ENCODE measurements at places on chromosomes 7 and 10. TPM values are rescaled to one million over a fixed set of nuclear protein-coding genes. Genes with fewer than 3 reads are reported as not detected.

DNA sequence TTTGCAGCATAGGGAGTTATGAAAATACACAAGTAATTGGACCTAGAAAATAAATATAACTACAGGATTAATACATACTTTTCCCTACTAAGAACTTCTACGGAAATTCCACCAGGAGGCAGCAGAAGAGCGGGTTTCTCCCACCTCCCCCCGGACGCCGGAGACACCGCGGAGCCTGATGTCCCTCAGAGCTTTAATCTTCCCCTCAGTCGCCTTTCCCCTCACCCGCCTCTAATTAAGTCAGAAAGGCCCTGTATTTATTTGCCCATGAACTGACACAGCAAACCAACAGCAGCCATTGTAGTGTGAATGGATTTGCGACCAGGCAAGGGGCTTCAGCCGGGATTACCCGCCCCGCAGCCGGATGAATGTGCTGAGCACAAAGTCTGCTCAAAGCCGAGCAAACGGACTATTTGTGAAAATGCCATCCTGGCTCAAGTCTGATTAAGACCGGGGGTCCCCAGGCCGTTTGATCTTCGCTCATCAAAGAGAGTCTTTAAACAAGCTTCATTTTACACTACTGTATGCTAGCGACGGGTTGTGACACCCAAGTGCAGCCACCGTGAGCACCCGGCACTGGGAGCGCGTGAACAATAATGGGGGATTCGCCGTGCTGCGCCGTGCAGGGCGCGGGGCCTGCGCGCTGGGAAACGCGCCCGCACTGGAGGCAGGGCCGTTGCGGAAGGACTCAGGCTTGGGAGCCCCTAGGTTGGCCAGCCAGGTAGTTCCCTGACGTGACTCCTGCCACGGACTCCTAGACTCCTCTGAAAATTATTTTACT is 5.6 kb upstream of the DKK1 start:
- DNase-seq: peak; percentile 71

GRCh38 chr7:150451097-150451793 is 815 bp downstream of the GIMAP8 start:
- no peak for DNase-seq

DNA sequence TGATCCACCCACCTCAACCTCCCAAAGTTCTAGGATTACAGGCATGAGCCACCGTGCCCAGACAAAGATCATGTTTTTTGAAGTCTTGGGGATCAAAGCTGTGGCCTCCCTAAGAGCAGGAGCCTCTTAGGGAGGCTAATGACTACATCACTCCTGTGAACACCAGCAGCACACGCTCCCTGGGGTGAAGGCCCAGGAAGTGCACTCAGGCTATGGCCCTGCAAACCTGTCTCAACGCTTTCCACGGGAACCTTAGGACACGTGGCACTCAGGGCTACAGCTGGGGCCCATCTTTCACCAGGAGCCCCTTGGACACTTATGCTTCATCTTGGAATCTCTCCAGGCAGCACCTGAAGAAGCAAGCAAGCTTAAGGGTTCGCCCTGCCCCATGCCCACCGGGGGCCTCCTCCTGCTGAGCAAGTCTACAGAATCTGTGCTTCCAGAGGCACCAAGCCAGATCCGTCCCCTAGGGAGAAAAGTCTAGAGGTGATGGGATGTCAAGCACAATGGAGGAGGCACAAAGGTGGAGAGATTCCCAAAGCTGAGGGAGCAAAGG is 18.4 kb downstream of the VSTM4 start:
- DNase-seq: peak; percentile 33

GRCh38 chr10:60542657-60543056 is 153.0 kb upstream of the ANK3 start:
- no peak for DNase-seq

DNA sequence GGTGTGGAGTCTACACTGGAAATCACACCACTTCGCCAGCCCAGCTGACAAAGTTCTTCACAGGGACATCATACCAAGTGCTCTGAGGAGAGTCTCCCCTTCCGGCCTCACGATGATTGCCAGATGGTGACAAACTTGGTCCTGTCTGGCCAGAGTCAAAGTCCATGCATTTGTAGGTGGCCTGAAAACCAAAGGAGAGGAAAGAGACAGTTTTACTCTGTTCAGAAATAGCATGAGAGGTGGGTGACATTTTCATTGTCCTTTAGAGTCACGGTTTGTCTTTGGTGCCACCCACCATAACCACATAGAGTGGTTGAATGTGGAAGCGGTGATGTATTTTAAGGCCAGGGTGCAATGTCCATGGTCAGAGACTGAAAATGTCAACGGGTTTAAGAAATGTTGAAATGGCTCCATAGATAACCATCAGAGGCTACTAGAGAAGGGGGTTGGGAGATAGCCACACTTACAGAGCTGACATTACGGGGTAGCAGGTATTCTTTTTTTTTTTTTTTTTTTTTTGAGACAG is 33.0 kb downstream of the BTBD16 start:
- DNase-seq: no peak

DNA sequence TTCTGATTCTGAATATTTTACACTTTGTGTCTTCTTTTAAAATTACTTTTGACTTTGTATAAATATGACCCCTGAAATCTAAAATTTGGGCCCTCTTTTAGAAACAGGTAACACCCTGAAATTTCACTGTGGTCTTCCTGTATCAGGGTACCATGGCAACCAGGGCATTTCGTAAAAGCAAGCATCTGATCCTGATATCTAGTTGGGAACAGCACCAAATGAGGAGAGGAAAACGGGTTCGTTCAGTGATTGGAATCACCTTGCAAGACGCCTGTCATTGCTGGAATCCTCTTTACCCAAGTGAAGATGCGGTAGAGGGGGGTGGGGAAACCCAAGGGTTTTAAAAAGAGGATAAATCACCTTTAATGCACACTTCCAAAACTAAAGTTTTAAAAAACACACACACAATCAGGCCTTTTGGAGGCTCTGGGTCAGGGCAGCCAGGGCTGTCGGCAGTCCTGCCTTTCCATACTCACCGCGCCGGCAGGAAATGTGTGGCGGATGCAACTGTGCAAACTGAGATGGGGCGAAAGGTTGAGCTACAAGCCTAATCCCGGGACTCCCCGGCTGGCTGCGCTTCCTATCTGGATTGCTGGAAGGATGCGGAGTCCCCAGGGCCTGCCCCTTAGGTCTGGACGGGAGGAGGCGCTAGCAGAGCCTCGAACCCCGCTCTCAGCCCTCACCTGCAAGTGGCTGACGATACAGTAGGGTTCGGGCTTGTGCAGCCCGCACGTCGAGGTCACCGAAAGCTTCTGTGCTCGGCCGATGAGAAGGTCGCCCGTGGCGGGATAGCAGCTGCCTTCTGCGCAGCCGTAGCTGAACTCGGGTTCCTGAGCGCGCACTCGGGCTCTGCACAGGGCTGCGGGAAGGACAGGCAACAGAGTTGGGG is 1.8 kb downstream of the LAMB1 start:
- peak; percentile 66 for DNase-seq

DNA sequence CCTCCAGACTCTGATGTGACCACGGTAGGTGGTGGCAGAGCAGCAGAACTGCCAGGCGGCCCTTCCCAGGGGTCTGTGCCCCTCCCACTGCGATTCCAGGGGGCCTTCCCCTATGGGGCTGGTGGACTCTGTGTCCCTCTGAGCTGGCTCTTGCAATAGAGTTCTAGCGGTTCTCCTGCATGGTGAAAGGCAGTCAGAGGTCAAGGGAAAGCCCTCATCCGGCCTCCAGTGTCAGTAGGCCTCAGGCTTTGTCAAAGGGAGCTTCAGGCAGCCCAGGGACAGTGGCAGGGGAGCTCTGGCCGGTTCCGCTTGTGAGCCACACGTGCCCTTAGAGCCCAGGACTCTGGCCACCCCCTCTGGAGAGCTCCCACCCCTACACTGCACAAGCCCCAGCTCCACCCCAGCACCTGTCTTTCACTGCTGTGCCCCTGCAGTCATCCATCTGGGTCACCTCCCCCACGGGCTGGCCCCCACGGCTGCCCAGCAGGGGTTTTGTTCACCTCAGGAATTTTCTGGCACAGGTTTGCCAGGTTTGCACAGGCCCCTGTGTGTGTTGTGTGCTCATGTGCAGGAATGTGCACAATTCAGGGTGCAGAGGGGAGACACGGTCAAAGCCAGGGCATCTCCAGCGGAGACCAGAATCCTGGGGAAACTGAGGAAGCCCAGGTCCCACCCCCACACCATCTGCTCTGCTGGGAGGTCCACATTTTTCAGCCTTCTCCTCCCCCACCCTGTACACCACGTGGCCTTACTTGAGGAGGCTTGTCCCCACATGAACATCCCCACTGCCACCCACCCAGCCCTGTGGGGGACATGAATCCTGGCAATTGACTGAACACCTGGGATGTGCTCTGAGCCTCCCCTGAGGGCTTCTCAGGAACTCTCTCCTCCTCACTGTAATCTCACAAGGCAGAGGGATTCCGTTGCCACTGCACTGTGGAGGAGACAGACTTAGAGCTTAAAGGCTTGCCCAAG is 23.8 kb downstream of the C10orf105 start:
- peak; percentile 72 for DNase-seq

- DNase-seq: no peak
These were observed 182.8 kb downstream of the ARHGAP12 start for GRCh38 chr10:31745612-31746376.

DNA sequence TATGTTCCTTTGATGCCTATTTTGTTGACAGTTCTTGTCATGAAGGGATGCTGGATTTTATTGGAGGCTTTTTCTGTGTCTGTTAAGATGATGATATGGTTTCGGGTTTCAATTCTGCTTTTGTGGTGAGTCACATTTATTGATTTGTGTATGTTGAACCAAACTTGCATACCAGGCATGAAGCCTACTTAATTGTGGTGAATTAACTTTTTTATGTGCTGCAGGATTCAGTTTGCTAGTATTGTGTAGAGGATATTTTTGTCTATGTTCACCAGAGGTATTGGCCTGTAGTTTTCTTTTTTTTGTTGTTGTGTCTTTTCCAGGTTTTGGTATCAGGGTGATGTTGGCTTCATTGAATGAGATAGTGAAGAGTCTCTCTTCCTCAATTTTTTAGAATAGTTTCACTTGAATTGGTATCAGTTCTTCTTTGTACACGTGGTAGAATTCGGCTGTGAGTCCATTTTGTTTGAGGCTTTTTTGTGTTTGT is 345.9 kb downstream of the KIF20B start:
- DNase-seq: no peak

DNA sequence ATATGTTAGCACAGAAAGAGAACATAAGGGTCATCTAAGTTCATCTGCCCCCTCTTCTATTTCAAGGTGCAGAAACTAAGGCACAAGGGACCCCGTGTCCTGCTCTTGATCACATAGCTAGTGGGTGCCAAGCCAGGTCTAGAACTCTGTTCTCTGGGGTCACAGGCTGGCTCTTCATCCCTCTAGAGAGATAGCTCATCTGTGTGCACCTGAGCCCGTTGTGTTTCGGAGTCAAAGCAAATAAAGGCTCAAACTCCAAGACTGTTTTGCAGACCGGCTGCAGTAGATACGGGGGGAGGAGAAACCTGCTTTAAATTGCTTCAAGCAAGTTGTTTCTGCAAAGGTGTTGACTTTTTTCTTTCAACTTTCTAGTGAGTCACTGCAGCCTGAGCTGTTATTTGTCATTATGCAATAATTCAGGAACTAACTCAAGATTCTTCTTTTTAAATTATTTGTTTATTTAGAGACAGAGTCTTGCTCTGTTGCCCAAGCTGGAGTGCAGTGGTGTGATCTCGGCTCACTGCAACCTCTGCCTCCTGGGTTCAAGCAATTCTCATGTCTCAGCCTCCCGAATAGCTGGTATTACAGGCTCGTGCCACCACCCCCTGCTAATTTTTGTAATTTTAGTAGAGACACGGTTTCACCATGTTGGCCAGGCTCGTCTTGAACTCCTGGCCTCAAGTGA is 6.5 kb downstream of the BLVRA start:
- no peak for DNase-seq

GRCh38 chr7:132919771-132920170 is 162.1 kb downstream of the CHCHD3 start:
- DNase-seq: no peak

GRCh38 chr7:25953859-25954258 is 198.1 kb upstream of the NFE2L3 start:
- no peak for DNase-seq

GRCh38 chr10:25105262-25105661 is 69.5 kb upstream of the GPR158 start:
- DNase-seq: no peak

Gene AGR3
- total RNA-seq: 37.2 TPM

Gene HOXA7
- 2.9 TPM for total RNA-seq

Gene GJD4
- total RNA-seq: not detected

Gene HOXA11
- not detected for total RNA-seq

Gene PTEN
- 101 TPM for total RNA-seq

Gene KBTBD2
- total RNA-seq: 44.7 TPM

Gene DENND2A
- total RNA-seq: 26.2 TPM

Gene SRRM3
- total RNA-seq: 1.1 TPM

Gene COBL
- total RNA-seq: 29.2 TPM

Gene TRPV5
- not detected for total RNA-seq

Measured in upper lobe of right lung (tissue), 1 donor.